Spleen (tissue), 13 donors: ENCODE measurements at places on chromosomes 3 and 15. TPM values are rescaled to one million over a fixed set of nuclear protein-coding genes. Genes with fewer than 3 reads are reported as not detected.

Gene GOLGA8G
- polyA plus RNA-seq, result 0.02 TPM

Gene GOLGA8S
- polyA plus RNA-seq, result not detected

Gene RBMS3
- 8.8 TPM for polyA plus RNA-seq

Gene CSTA
- 20.1 TPM for polyA plus RNA-seq

Gene LXN
- 18.6 TPM for polyA plus RNA-seq

Gene CD96
- 6.4 TPM for polyA plus RNA-seq

Gene CATSPER2
- polyA plus RNA-seq, result 9.7 TPM

Gene C2CD4A
- polyA plus RNA-seq, result 0.06 TPM

Gene CCR9
- 1.3 TPM for polyA plus RNA-seq

Gene PLCB2
- 190 TPM for polyA plus RNA-seq

Gene GPR62
- polyA plus RNA-seq, result 0.05 TPM
